GM04504 (cell line): ENCODE measurements at places on chromosomes 7 and 10.

DNA sequence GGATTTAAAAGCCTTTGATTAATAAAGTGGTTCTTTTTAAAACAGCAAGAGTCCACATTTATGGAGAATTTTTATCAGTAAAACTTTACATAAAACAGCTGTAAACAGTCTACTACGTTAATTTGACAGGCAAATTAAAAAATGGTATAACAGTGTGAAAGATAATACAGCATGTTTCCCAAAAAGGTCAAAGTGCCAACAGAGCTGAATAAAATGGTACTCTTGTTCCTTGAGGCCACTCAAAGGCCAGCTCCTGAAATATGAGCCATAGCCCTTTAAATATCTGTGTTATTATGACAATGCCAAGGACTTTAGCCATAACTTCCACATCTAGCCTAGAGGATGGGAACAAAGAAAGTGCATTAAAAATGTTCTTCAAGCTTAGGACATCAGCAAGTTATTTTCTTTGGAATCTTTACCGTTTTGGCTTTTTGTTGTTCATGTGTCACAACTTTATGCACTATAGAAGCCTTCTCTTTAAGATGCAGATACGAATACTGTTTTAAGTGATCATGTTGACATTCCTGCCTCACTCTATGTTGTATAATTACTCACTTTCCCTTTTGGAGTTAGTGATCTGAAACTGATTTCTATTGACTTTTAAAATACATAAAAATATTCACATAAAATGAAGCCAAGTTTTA is 165.6 kb downstream of the RNLS start:
- DNase-seq: no peak

- no peak for DNase-seq
Observed at GRCh38 chr7:42494736-42495135, 257.7 kb upstream of the GLI3 start.

GRCh38 chr10:113958631-113959382 is 84.9 kb upstream of the ADRB1 start:
- DNase-seq: peak; percentile 87

DNA sequence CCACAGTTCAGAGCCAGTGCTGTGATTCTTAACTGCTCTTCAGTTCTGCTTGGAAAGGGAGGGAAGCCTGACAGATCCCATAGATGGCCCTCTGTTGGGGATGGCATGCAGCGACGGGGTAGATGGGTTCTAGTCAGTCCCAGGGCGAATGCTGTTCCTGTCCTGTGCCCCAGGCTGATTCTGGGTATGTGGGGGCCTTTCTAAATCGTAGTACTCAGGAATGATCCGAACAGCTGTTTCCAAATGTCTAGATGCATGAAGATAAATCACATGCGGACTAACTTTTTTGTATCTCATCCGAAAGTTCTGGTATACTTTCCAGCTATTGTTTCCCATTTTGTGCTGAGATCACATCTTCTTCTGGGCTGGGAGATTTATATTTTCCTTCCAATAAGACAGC is 186.0 kb upstream of the MKI67 start:
- no peak for DNase-seq

DNA sequence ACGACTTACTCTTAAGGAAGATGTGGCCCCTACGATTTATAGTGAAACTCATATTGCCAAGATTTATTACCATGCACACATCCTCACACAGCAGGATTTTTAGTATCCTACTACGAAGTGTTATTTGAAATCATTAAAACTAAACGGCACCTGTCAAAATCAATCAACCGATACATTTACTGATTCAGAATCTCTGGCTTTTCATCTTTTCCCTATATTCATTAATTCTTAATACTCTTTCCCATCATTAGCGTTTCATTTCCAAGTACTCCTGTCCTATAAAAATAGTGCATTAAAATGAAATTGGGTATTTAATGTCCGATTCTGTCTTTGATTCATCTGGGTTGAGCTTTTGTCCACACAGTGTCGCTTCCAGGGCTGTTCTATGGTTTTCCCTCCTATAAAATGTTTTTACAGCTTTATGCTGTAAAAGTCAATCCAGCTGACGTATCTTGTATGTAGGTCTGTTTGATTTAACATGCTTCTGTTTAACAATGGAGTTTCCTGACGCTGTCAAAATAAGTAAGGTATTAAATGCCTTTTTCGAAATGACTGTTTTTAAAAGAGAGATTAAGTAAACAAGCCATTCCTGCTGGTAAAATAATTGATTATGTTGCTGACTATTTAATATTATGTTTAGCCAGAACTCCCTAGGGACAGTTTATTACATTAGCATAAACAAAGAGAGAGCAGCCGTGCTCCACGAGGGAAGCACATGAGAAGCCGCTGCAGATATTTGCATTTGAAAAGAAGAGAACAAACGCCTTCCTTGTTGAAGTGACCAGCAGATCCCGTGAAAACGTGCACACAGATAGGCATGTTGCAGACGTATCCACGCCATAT is 22.3 kb upstream of the SFMBT2 start:
- DNase-seq: no peak

DNA sequence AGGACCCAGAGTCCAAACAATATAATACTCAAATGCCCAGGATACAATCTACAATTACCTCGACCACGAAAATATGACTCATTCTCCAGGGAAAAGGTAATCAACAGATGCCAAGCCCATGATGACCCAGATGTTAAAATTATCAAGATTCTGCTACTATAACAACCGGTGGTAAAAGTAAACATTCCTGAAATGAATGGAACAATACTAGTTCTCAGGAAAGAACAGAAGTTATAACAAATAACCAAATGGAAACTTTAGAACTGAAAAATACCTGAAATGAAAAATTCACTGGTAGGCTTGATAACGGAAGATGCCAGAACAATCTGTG is 34.1 kb upstream of the GUSB start:
- DNase-seq: peak; percentile 12

- no peak for DNase-seq
Observed at GRCh38 chr10:32790483-32790882, 167.5 kb downstream of the ITGB1 start.

DNA sequence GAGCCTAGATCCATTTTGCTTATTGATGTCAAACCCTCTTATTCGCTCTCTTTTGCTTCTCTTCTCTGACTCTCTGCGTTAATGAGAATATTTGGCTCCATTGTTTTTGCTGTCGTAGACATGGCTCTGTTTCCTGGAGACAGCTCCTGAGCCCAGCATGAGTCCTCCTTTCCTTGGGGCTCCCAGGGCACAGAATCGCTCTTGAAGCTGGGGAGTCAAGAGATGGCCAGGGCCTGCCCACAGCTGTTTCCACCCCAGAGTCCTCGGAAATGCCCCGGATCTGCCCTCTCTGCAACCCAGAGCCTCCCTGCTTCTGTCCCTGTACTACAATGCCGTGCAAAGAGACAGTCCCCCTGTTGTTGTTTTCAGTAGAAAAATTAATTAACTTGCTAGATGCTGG is 566.7 kb upstream of the FOXK1 start:
- no peak for DNase-seq

DNA sequence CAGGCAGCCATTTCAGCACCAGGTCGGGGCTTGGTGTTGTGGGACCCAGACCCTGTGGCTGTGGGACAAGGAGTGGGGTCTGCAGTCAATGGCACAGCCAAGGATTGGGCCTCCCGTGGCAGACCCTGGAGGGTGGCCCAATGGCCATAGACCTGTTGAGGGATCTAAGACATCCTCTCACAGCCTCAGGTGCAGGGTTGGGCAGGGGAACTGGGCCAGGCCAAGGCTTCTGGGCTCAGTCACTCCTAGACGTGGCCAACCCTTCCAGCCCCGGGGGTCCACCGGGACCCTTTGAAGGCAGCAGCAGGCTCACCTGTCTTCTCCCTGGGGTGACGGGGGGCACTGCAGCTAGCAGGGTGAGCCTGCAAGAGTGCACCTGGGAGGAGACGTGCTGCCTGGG is 45.7 kb upstream of the DPYSL4 start:
- no peak for DNase-seq

GRCh38 chr10:112389271-112389822 is 15.4 kb downstream of the ACSL5 start:
- no peak for DNase-seq

DNA sequence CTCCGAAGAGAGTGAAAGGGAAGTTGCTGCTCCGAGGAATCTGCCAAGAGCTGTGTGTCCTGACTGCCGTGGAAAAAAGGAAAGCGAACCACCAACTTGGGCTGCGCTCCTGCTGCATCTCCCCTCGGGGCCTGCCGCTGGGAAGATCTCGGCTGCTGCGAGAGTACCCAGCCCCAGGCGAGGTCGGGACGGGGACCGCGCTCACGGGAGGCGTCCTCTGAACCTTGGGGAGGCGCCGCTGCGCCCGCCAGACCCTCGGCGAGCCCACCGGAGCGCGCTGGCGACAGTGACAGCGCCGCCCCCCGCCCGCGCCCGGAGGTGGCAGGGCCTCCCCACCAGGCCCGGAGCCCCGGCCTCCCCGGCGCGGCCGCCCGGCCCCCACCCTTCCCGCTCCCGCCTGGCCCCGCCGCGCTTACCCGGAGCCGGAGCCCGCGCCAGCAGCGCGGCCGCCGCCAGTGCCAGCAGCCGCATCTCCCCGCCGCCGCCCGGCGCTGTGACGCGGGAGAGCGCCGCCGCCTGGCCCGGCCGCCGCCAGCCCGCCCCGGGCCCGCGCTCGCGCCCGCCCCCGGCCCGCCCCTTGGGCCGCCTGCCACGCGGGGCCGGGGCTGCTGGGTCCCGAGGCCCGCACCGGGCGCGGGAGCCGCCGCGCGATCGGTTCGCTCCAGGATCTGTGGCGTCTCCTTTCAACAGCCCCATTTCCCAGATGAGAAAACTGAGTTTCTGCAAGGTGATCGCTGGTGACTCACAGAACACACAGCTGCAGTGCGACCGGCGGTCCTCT is at the start of gene VSTM4:
Gene VSTM4 (minus strand): TSS at position 508 of the 781 bp plus-strand sequence. CDS start 37 bp downstream, at position 471.
- DNase-seq: peak; percentile 20

DNA sequence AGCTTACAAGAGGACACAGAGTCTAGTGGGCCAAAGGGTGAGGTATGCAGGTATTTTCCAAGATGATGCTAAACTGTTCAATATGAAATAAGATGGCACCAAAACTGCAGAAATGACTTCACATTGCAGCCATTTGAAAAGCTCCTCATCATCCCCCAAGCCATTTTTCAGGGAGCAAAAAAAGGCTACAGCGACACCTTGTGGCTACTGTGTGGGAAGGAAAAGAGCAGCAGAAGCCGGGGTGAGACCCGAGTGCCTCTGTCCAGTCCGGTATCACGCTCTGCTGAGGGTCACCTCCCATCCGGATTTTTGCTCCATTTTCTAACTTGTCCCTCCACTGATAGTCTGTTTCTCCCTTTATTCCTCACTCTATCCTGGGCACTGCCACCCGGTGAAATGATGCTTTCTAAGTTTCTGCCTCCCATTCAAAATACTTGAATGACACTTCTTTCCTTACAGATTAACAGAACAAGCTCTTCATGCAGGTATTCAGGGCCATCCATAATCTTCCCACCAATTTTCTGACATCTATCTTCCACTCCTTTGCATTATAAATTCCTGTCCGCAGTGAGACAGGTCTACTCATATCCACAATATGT is 220.2 kb downstream of the DGKI start:
- peak; percentile 30 for DNase-seq

- DNase-seq: peak; percentile 66
Observed at GRCh38 chr10:72736176-72736827, 44.4 kb downstream of the MCU start.

DNA sequence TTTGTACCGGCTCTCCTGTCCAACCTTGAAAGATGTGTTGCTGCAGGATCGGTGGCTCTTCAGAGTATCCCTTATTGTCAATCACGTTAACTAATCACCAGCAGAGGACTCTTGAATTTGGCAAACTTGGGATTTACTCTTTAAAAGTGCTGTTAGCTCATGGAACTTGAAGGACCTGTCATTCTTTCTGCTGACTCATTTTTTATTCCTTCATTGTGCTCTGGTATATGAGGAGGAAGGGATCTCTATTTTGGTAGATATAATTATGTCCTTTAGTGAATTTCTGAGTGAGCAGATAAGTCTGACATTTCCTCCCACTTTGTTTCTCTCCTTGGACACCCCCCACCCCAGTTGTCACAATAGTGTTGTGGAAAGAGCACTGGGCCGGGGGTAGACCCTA is 175.1 kb upstream of the HDAC9 start:
- no peak for DNase-seq

GRCh38 chr7:47932016-47932415 is 16.2 kb downstream of the PKD1L1 start:
- DNase-seq: no peak

GRCh38 chr7:44484482-44485313 is 5.8 kb downstream of the NUDCD3 start:
- DNase-seq: no peak

DNA sequence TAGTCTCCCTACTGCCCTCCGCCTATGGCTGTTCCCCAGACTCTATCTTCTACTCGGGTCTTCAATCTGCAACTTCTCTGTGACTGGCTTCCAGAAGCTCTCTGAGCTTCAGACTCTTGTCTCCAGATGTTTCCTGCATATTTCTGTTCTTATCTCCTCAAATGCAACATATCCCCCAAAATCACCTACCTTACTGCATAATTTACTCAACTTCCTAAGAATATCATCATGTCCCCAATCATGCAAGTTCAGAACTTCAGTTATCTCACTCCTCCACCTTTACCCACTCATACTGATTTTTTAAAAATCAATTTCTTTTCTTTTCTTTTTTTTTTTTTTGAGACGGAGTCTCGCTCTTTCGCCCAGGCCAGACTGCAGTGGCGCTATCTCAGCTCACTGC is 68.8 kb downstream of the RAPGEF5 start:
- no peak for DNase-seq

- no peak for DNase-seq
Observed at GRCh38 chr10:61486738-61487396, 33.7 kb upstream of the TMEM26 start.

DNA sequence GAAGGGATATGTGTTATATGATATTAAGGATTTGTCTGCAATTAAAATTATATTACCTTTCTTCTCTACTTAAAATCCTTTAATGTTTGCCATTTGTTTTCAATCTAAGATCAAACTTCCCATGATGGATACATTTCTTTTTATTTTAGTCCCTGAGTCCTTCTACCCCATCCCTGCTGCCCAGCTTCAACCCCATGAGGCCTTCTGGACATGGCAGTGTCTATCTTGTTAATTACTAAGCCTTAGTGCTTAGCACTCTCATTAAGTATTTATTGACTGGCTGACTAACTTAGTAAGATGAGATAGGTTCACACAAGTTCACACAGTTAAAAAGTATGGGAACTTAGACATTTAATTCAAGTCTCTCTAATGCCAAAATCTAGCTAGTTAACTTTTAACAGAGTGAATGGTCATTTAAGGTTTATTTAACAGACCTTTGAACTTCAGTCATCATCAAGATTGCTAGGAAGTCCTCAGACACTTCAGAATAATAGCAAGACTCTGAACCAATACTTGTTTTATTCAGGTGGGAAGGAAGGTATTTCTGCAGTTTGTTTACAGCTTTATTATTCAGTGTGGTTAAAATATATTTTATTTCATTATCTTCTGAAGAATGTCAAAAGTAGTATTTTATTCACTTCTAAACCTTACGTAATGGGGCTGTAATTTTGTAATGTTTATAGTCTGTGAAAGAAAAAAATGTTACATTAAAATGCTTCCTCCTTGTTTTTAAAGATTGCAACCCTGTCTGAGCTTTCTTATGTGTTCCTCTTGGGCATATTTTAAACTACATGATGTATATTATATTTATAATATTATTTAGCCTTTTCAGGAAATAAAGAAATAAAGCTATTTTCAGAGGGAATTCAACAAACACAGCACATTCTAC is 848.9 kb downstream of the REEP3 start:
- no peak for DNase-seq

- DNase-seq: no peak
Observed at GRCh38 chr7:87128861-87129267, 23.4 kb upstream of the DMTF1 start.
